ENCODE measurements at places on chromosomes 6 and 20.

- no peak for DNase-seq
These were observed 52.6 kb downstream of the CD83 start for GRCh38 chr6:14170128-14170527.

GRCh38 chr20:61387204-61387953, 135.3 kb downstream of the CDH4 start:
- DNase-seq: no peak

DNA sequence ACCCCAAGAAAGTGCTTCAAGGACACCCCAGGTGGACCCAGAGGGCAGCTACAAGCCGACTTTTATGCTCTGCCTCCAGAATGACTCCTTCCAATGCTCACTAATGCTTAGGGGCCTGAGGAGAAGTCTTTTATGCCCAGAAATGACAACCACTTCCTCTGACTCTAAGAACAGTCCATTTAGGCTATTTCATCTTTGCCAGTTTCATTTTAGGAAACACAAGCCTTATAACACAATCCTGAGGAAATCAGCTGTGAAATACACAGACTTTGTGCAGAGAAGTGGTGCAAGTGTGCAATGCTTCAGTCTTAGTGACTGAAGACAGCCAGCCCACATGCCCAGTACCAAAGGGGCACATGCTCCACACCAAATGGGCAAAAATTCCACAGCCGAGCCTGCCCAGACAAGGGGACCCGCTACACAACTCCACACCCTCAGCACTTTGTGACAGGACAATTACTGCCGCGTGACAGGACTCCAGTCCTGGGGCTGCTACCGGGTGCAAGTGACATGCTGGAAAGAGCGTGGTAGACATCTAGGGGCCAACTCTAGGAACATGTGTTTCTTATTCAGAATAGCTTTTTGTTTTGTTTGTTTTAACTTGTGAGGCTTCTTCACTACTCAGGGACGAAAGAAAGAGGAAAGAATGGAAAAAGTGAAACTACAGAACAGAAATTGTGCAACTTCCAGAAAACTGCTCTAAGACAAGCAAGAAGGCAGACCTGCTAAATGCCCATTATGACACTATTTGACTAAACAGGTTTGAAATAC, 28.2 kb upstream of the PLAGL1 start:
- no peak for DNase-seq

- DNase-seq: no peak
These were observed 50.3 kb downstream of the LGSN start for GRCh38 chr6:63269470-63269869.

GRCh38 chr6:124901084-124901483, 61.2 kb upstream of the RNF217 start:
- no peak for DNase-seq

DNA sequence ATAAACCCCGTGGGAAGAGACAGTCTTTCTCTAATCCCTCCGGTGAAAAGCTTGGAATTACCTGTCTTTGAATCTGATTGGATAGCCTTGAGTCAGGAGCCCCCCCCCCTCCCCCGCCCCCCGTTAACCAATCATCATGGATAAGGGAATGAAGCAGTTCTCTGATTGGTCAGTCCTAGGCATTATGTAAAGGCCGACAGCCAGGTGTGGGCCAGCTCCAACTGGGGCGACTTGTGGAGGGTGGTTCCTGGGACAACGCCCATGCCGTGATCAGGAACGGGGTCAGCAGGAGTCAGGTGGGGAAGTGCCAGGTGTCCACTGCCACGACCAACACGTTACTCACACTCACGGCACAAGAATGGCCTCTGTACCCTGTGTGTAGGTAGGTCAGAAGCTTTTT, 406.8 kb upstream of the SULF2 start:
- no peak for DNase-seq

DNA sequence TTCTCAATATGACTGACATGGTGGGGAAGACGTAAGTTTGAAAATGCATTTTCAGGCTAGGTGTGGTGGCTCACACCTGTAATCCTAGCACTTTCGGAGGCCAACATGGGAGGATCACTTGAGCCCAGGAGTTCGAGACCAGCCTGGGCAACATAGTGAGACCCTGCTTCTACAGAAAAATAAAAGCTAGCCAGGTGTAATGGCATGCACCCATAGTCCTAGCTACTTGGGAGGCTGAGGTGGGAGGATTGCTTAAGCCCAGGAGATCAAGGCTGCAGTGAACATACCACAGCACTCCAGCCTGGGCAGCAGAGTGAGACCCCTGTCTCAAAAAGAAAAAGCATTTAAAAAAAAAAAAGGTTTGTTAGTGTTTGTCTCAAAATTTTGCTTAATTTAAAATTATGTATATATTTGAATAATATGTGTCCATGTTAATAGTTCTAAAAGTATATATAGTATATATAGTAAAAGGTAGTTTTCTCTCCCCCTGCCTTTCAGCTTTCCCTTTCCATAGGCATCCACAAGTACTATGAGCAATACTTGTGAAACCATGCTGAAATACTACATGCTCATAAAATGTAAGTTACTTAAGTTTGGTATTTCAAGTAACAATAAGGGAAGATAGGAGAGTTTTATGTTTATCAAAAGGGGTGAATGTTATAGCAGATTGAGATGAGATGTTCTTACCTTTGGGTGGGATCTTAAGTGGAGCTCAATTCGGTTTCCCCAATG, 15.1 kb downstream of the PTPRA start:
- no peak for DNase-seq

DNA sequence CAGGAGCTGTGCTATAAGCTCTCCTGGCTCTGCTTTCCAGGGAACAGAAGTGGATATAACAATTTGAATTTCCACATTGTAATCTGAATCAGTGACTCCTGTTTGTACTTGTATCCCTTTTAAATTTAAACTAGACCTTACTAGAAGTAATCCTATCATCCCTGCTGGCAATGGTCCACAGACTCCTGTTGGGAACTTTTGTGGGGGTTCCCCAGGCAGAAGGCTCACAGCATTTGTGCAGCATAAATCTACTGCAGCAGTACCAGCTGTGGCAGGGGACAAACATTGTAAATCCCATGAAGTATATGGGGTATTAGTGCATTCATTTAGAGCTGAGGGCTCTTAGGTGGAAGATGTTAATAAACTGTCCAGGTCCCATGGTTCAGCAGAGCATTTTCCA, 12.0 kb upstream of the PDCD2 start:
- no peak for DNase-seq

- no peak for DNase-seq
These were observed 227.1 kb downstream of the SLC35F1 start for GRCh38 chr6:118134206-118134605.

DNA sequence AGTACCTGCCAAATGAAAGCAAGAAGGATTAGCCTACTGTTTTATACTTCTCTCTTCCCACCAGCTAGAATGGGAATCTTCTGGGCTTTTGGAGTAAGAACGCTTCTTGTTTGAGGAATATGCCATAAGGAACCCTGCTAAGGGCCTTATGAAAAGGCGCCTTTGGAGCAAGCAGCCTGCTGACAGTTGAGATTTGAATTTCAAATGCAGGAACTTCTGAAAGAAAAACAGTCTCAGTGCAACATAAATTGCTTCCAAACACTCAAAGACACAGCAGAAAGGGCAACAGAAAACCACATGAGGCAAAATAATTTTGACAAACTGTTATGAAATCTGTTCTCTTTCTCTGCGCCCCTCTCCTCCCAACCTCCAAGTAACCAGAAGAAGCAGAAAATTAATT, 149.4 kb upstream of the B3GAT2 start:
- DNase-seq: no peak

DNA sequence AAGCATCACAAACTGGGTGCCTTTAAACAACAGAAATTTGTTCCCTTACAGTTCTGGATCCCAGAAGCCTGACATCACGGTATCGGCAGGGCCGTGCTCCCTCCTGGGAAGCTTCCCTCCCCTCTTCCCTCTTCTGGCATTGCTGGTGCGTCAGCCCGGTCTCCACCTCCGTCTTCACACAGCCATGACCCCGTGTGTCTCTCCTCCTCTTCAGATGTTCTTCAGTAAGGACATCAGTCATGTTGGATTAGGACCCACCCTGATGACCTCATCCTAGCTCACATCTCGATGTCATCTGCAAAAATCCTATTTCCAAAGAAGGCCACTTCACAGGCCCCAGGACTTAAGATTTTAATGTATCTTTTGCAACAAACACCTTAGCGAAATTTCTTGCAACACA, 38.4 kb upstream of the TBXT start:
- no peak for DNase-seq

GRCh38 chr6:157528931-157529653, 148.1 kb downstream of the ZDHHC14 start:
- no peak for DNase-seq

DNA sequence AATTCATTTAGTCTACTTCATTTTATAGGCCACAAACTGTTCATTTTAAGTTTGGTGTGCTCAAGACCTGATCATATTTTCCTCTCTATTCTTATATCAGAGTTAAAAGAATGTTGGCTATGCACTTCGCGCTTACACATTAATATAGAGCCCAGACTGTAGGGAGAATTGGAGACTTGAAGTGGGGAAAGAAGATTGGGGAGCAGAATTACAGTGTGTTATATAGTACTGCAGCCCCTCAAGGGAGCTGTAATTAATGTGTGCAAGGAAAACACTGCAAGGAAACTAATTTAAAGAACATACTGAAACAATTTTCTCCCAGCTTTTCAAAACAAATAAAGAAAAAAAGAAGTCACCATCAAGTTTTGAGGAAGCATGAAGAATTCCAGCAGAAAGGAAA, 572.7 kb upstream of the FLRT3 start:
- DNase-seq: no peak

GRCh38 chr20:62303340-62304226, 786 bp downstream of the ADRM1 start:
- no peak for DNase-seq

DNA sequence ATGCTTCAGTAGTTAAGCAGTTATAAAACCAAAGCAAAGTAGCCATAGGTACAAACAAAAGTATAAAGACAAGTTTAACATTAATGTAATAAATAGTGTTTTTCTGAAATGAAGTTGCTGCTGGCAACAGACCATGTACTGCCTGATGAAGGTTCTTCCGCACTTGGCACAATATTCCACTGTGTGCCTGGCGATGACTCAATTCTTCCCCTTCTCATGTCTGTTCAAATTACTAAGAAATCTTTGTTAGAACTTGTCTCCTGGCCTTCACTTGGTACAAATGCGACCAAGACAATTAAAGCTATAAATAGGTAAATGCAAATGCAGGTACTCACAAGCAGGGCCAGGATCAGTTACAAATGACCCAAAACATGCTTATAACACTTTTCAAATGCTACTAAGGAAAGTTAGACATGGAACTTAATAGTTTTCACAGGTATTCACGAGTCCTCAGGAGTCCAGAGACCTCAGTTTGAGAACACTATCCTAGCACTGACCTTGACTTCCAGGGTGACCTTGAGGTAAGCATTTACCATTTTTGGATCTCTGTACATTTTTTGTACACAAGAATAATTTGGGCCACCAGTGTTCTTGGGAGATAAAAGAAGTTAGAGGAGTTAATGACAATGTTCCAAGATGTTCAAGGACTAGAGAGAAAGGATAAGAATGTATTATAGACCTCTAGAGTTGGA, 8.1 kb upstream of the DDR1 start:
- DNase-seq: no peak

DNA sequence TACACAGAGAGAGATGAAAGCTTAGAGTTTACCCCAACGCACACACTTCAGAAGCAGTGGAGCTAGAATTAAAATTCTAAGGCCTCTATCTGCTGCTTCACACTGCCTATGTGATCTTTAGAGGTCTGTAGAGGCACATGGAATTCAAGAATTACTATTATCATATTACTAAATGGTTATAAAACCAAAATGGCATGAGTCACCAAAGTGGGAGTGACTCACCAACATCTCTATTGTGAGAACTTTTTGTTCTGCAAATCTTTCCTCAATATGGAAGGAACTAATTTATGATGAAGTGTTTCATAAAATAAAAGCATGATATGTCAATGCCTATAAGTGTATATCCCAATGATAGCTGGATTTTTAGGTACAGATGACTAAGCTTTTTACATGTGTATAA, 28.5 kb upstream of the TMEM244 start:
- DNase-seq: no peak

DNA sequence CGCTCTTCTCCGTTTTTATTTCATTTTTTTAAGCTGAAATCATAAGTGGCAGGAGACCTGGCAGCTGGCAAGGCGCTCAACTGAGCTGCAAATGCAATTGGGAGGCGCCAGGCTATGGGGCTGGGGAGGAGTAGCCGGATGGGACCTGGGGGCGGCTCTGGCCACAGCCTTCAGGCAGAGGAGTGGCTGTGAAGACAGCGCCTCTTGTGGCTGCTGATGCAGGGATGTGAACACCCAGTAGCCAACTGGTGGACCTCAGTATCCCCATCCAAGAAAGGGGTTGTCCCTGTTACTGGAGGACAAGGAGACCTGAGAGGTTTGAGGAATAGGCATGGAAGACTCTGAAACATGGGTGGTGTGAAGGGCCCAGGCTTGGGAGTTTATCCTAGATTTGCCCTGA, 12.6 kb downstream of the KCNK17 start:
- DNase-seq: no peak

DNA sequence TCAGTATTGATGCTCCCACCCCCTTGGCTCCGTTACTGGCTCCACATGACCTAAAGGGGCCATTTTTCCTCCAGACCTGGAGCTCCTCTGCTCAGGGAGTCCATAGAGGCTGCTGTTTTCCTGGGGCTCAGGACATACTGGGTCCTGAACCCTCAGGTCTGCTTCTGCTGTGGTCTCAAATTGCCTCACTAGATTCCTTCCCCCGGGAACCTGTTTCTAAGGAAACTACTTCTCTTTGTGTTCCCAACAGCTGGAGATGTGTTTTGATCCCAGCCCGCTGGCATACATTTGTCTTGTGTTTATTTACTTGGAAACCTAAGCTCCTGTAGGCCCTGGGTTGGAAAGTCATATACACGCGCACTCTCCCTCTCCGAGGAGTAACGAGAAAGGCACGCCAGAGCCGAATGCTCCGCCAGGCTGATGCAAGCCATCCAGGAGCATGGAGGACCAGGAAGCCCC, 222.8 kb downstream of the UST start:
- no peak for DNase-seq

DNA sequence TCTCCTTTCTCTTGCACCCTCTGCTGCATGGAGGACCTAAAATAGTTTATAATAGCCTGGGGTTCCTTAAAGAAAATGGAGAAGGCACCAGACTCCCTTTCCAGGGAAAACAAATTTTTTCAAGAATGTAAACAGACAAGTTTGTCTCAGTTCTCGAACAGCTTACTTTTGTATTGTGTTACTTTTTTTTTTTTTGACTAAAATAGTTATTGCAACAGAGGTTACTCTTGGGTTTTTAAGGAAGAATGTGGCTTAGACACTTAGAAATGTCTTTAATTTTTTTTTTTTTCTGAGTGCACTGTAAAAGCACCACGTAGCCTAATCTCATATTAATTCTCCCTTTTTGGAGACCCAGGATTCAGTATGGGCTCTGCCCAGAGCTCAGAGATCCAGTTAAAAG, 148.7 kb upstream of the CARMIL1 start:
- no peak for DNase-seq

- no peak for DNase-seq
These were observed 78.7 kb downstream of the DLL1 start for GRCh38 chr6:170212051-170212756.
